ENCODE measurements at places on chromosomes 5 and 9. TPM values are rescaled to one million over a fixed set of nuclear protein-coding genes. Genes with fewer than 3 reads are reported as not detected.

Gene ABITRAM
- total RNA-seq, result 20.5 TPM

Gene ACTBL2
- not detected for total RNA-seq

Gene F12
- total RNA-seq, result 13.3 TPM

Gene ABO
- not detected for total RNA-seq

Gene ADRA1B
- not detected for total RNA-seq

Gene KIF4B
- total RNA-seq, result 0.14 TPM

Gene RRAGA
- total RNA-seq, result 44.7 TPM

Gene ELOVL7
- total RNA-seq, result 16.4 TPM

Gene FLT4
- total RNA-seq, result not detected

Gene GALNT12
- total RNA-seq, result 3.9 TPM

Gene FAM240B
- not detected for total RNA-seq

Gene C5orf63
- 7.6 TPM for total RNA-seq

All from Caco-2 (cell line).